GM19239 (cell line): ENCODE measurements at places on chromosomes 5 and 9.

DNA sequence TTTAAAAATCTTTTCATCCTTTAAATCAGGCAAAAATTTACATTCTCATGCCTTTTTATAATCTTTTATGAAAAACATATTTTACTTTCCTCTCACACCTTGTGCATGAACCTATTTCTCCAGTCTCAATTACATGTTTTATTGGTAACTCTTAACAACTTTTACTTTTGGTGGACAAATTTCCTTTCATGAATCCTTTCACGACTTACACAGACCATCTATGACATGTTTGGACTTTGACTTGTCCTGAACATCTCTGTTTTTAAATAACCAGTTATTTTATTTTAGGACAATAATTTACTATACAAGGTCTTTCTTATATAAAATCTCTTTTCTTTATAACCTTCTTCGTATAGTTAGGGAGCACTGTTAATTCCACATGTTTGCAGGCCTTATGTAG, 26.5 kb upstream of the MTMR12 start:
- no peak for DNase-seq

- no peak for DNase-seq
Measured at GRCh38 chr9:128214571-128215490, 11.7 kb downstream of the DNM1 start.

- peak; percentile 90 for DNase-seq
Measured at GRCh38 chr5:2038321-2039179, 155.8 kb upstream of the IRX4 start.

DNA sequence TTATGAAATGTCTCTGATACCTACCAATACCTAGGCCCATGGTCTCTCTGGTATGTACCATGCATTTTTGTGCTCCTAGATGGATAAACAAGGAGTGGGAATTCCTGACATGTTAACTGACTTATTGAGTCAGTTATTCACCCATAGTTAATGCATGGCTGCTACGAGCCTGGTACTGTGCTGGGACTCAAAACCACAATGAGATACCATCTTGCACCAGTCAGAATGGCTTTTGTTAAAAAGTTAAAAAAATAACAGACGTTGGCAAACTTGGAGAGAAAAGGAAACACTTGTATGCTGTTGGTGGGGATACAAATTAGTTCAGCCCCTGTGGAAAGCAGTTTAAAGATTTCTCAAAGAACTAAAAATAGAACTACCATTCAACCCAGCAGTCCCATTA, 293.8 kb downstream of the OSTF1 start:
- no peak for DNase-seq

DNA sequence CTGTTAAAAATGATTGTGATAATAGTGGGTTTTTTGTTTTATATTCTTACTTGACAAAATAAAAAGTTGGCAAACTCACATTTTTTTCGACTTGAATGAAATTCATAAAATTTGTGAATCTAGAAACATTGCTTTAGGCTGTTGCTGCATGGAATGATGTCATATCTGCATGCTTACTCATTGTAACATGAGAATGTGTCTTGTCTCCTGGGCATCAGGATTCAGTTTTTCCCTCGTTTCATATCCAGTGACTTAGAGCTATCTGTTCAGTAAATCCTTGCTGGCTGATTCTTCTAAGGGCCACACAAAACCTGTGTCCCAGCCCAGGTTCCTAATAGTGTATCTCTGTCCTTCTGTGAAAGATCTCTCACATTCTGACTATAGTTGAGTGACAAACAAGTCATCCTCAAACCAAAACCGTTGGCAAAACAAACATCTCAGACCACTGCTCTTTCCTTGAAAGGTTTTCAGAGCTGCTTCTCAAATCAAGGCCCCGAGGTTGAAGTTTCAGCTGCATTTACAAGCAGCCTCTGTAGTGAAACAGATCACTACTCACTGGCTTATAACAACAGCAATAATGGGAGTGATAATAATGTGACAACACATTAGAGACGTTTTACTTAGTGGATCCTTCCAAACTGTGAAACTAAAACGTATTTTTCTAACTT, 95.0 kb downstream of the NPR3 start:
- DNase-seq, result no peak

DNA sequence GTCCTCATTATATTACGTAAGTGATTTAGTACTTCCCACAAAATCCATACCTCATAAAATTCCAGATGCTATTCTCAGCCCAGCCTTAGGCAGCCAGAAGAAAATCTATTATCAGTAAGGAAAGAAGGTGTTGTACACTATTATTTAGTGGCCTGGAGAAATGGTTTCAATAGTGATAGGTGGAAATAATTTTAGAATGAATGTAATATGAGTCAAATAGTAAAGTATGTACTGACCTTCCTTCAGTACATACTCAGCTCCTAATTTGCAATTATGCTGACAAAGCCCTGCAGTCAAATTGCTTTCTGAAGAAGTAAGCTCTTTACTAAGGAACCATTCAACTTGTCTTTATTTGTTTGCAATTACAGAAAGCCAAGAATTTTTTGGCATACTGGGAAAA, 409.2 kb downstream of the HTR1A start:
- no peak for DNase-seq

DNA sequence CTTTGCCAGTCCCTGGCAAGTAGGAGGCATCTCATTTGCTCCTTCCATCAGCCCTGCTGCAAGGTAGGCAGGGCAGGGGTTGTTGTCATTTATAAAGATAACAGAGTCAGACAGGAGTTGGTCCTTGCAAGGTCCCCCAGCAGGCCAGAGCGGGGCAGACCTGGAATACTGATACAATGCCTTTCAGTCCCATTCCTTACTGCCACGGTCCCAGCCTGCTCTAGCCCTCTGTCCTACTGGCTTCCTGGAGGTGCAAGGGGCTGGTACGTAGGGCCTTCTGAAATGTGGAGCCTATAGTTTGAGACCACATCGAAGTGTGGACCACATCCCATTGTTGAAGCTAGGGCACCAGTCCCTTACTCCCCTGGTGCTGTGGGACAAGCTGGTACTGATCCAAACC, 42.8 kb upstream of the PITX1 start:
- DNase-seq, result no peak

DNA sequence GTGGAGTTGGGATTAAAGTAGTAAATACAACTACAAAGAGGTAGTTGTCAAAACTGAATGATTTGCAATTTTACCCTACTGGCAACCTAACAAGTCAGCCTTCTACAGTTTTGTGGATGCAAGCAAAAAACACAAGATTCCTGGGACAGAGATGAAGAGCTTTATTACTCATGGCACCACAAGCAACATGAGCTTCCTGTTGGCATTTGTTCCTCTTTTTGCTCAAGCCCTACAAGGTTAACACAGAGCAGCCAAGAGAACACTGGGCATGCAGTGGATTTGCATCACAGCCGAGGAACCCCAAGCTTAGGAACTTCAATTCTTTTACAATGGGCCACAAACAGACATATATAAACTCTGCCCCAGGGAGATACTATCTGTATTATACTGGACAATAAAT, 28.8 kb upstream of the DMAC1 start:
- DNase-seq, result no peak

- DNase-seq, result peak; percentile 32
Measured at GRCh38 chr5:67221487-67222242, 25.1 kb upstream of the CD180 start.
